ENCODE measurements at places on chromosomes 16 and 17. TPM values are rescaled to one million over a fixed set of nuclear protein-coding genes. Genes with fewer than 3 reads are reported as not detected.

The BFAR gene
- polyA plus RNA-seq: 80.4 TPM

The ADAM11 gene
- 2.9 TPM for polyA plus RNA-seq

The ARMC7 gene
- 15.8 TPM for polyA plus RNA-seq

The RHBDL3 gene
- polyA plus RNA-seq: 1.2 TPM

DNA sequence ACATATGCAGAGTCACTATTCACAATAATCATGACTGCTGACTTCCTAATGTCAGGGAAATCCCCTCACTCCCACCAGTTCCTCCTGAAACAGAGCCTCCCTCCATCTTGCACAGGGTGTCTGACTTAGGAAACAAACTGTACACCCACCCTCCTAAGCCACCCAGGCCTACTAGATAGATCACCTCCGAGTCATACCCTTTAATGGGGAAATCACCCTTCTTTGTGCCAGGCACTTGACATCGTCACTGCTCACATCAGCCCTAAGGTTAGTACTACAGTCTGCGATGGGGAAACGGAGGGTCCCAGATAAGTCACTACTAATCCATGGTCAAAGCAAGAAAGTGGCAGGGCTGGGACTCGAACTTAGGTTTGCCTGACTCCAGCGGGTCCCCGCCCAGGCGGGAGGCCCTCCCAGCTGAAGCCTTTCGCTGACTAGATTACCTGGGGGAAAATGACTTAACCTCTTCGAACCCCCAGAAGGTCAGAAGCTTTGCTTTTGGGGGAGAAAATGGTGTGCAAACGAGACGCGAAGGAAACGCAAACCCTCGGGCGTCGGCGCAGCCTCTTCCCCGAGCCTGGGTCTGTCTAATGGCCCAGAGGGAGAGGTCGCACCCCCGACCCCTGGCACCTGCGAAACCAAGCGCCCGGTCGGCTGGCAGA is 3.4 kb upstream of the MLLT6 start:
- no peak for DNase-seq

DNA sequence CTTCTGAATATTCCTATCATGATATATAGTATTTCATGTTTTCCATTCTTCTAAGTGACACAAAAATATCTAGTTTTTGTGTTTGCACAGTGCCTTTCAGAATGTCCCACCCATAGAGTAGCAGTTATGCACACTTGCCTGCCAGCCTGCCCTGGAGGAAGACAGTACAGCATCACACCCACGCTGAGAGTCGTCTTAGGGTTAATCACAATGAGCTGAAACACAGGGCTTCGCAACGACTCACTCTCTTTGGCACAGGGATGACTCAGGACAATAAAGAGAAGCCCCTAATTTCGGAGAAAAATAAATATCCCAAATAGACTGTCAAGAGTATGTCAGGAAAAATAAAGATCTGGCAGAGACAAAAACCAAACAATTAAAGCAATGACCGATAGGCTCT is 11.6 kb upstream of the NDUFAB1 start:
- DNase-seq: no peak

DNA sequence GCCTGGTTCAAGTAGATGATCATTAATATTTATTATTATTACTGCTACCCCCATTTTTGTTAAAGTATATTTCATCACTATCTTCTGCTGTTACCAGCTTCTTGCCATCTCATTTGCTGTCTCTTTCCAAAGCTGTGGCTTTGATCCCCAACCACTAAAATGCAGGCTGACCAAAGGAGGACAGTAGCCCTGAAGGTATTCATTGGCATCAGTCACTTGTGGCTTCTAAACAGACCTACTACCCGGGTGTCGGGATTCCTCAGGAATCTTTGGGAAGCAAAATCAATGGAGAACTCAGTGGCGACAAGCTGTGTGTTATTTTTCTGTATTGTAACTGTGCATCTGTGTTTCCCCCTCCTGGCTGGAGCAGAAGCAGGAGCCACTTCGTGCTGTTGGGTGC is 379.2 kb upstream of the ERCC4 start:
- no peak for DNase-seq

- DNase-seq: no peak
Observed at GRCh38 chr16:84982434-84982833, 28.9 kb downstream of the ZDHHC7 start.

DNA sequence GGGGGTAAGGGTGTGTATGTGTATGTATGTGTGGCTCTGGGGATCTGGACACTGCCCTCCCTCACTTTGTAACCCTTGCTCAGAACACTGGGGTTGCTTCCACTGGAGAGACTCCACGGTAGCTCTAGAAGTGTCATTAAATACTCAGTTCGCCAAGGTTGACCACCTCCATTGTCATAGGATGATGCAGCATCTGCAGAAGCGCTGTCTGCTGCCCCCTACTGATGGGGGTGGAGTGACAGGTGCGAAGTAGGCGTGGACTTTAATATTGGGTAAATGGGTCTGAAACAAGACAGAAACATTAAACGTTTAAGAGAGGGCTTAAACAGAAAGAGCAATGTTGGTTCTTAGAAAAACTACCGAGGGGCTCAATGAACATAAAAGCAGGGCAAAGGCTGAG is 35.5 kb upstream of the STAC2 start:
- DNase-seq: no peak

- DNase-seq: no peak
Observed at GRCh38 chr17:74307984-74308773, 17.8 kb upstream of the KIF19 start.

- no peak for DNase-seq
Observed at GRCh38 chr16:82317411-82318167, 147.6 kb upstream of the MPHOSPH6 start.

- DNase-seq: no peak
Observed at GRCh38 chr16:61797961-61798507, 238.2 kb downstream of the CDH8 start.

DNA sequence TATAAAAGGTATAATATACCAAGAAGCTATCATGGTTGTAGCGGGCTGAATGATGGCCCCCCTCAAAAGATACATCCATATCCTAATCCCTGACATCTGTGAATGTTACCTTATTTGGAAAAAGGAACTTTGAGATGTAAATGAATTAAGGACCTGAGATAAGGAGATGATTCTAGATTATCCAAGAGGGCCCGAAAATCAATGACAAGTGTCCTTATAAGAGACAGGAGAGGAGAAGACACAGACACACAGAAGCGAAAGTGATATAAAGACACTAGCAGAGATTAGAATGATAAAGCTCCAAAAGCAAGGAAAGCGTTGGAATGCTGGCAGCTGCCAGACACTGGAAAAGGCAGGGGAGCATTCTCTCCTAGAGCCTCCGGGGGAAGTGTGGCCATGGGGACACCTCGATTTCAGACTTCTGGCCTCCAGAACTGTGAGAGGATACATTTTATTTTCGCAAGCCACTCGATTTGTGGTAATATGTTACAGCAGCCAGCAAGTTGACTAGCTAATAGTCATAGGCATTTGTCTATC is 12.5 kb upstream of the GP1BA start:
- no peak for DNase-seq

GRCh38 chr16:73321853-73322252 is 273.9 kb upstream of the ZFHX3 start:
- no peak for DNase-seq

Measured in renal cortex interstitium (tissue), 15 donors.